SJCRH30 (cell line): ENCODE measurements at places on chromosomes 2 and 18.

- peak; percentile 91 for DNase-seq
Observed at GRCh38 chr2:41736105-41736567, 311.7 kb upstream of the PKDCC start.

GRCh38 chr2:105697781-105698449 is 46.8 kb upstream of the NCK2 start:
- peak; percentile 73 for DNase-seq

- DNase-seq = no peak
Observed at GRCh38 chr18:37176621-37176934, 347.7 kb downstream of the KIAA1328 start.

GRCh38 chr2:26892922-26893524 is 45.1 kb downstream of the DPYSL5 start:
- DNase-seq = peak; percentile 47

DNA sequence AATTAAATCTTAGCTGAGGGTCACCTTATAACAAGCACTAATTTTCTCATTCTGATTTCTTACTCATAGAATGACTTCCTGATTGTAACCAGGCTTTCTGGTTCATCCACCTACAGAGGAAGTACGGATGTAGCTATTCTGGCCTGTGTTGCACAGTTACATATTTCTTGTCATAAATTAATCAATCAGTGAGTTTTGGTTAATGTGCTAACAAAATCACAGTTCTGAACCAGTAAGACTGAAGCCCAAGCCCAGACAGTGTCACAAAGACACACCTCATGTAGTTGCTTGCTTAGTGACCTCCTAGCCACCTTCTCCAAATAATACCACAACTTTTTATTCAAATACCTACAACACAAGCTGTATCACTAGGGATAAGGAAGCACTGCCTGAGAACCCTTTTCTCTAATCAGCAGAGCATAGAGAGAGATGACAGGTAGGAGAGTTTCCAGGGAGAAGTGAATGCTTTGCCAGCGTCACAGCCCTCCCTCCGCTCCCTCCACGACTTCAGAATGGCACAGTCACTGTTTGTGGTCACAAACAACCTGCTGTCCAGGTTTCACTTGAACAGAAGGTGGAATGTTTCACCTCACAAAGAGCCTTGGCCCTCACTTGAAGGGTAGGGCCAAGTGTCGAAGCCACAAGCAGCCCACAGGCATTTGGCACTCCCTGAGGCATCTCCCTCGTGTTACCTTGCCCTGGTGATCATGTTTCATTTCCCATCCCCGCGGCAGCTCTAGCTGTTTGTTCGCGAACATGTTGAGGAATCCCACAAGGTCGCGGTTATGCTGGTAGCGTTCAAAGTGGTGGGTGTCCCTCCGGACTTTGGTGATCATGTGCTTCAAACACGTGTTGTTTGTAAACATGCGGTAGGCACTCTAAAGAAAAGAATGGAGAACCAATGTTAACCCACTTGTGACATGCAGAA is 120.8 kb upstream of the STK17B start:
- DNase-seq = peak; percentile 99

DNA sequence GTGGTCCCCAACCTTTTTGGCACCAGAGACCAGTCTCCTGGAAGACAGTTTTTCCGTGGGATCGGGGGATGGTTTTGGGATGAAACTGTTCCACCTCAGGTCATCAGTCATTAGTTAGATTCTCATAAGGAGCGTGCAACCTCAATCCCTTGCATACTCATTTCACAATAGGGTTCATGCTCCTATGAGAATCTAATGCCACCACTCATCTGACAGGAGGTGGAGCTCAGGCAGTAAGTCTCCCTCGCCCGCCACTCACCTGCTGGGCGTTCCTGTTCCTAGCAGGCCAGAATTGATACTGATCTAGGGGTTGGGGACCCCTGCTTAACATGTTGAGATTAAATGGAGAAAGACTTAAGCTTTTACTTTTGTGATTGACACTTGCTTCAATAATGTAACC is 9.9 kb downstream of the NABP1 start:
- no peak for DNase-seq

DNA sequence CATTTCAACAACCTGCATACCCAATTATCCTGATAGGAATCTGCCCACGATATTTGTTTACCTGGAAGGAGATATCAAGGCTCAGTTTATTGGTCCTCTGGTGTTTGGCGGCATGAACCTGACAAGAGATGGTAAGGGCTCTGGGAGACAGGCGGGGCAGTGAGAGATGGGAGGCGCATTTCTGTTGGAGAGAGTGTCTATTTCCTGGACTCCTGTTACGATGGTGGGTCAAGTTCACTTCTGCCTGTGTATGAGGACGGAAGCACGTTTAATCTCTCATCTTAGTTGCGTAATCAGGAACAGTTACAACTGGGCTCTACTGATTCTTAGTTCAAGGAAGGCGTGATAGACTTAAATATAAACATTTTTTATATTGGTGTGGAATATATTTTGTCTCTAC is 8.9 kb downstream of the PDCL3 start:
- DNase-seq = no peak

- DNase-seq = no peak
Observed at GRCh38 chr2:134739879-134740301, 21.1 kb upstream of the TMEM163 start.

- no peak for DNase-seq
Observed at GRCh38 chr18:10533111-10533510, 7.3 kb downstream of the NAPG start.

GRCh38 chr2:11688222-11689069 is 18.5 kb upstream of the NTSR2 start:
- peak; percentile 91 for DNase-seq

DNA sequence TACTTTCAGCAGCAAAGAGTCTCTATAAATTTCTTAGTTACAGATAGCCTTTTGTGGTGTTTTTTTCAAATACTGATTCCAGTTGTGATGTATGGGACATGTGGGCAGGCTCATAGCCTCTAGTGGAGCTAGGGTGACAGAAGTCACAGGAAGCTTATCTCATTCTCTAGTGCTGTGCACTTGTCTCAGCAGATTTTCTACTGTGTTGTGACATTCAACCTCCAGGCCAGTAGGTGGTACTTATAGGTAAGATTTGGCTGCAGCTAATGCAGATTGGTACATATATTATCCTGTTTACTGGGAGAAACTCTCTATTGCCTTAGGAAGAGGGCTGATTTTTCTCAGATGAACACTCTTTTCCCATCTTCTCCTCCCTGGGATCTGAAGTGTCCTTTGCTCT is 176.2 kb downstream of the CALCRL start:
- DNase-seq = no peak

DNA sequence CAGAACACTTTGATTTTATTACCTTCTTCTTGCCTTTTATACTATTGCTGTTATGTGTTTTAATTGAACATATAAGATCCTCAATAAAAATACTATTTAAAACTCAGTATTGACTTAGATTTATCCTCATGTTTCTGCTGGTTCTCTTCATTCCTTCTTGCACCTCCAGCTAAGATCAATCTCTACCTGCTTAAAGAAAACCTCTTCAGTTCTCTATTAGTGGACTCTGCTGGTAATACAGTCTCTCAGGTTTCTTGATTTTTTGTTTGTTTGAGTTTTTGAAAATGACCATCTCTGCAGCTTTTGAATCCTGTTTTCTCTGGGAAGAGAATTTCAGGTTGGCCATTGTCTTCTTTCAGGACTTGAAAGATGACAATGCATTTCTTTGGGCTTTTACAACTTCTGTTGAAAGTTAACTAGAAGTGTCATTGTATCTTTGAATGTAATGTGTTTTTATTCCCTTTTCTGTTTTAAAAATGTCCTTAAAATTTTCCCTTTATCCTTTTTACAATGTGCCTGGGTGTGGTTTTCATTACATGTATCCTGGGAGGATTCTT is 29.8 kb upstream of the TMEM131 start:
- DNase-seq = no peak

- no peak for DNase-seq
Observed at GRCh38 chr2:210432633-210433032, 43.9 kb downstream of the LANCL1 start.

GRCh38 chr2:86225581-86225980 is 26.3 kb downstream of the MRPL35 start:
- DNase-seq = no peak

DNA sequence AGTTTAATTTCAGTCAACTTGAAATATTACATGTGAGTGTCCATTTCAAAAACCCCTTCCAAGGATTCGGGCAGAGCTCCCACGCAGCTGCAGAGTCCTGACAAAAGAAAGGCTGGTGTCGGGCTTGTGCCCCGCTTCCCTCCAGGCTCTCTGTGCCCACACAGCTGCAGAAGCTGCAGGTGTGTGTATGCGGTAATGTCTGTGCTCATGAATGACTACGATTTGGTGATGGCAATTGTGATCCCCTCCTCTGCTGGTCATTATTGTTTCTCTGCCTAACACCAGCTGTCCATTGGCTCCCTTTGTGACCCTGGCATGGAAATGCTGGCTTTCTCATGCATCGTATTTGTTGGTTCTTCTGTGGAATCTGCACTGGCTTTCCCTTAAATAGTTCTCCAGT is 224.8 kb downstream of the NUP35 start:
- DNase-seq = no peak

DNA sequence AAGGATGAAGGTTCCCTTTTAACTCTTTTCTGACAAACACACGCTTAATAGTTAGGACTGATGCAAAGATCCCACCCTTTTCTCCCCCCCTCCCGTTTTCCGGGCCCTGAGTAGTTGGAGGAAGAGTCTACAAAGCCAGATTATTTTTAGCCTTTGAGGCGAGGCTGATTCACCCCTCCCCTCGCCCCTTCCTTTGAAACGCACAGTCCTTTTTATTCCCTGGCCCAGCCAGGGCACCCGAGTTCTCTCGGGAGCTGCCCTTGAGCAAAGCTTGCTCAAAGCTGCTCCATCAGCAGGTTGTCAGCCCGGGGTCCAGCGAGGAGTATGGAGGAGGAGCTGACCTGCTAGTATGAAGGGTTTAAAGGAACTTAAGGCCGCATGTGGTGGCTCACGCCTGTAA is 47.1 kb upstream of the SPRED2 start:
- DNase-seq = no peak

DNA sequence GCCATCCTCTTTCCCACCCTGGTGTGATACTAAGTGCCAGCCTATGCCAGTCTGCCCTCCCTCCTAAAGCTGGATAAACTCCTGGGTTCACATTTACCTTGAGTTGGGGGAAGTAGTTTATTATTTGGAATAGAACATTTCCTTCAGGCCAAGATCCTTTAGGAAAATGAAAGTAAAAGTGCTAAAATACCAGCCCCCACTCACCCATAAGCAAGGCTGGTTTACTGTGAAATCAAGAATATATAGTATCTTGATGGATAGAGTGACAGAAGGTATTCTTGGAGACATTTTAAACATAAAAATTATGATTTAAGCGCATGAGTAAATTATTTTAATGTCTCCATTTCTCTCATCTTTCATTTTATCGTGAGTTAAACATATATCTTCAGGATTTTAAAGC is 27.1 kb downstream of the ZNF532 start:
- DNase-seq = no peak

DNA sequence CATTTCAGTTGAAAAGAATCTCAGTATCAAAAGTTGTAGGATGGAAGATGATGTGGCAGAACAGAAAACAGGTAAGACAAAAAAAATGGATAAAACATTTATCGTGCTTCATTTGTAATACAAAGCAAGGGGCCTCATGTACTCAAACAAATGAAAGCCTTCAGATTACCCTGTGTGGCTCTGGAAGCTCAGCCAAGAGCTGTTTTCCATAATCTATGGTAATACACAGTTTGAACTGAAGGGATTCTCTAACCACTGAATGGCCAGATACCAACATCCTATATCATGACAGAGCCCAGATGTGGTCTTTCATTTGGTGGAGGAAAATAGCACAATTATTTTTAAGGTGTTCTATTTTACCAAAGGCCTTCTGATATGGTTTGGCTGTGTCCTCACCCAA is 272.1 kb upstream of the RND3 start:
- no peak for DNase-seq
